ENCODE measurements at places on chromosomes 1 and 21.

DNA sequence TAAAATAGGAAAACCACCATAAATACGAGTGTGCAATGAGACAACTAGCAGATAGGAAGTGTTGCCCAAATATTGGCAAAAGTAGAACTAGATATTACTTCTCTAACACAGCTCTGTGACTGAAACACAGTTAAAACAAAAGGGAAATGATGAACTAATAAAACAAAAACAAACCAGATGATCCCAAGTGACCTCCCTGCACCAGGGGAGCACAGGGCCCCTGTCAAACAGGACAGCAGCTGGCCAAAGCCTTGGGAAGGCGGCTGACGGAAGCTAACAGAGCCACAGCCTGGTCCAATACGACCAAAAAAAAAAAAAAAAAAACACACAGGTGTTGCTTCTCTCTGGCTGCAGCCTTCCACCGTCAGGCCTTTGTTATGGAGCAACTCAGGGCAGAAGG lies 17.8 kb downstream of the ZBTB17 start:
- DNase-seq: no peak

- DNase-seq: no peak
These were observed 656.4 kb downstream of the LTN1 start for GRCh38 chr21:28336314-28336713.

DNA sequence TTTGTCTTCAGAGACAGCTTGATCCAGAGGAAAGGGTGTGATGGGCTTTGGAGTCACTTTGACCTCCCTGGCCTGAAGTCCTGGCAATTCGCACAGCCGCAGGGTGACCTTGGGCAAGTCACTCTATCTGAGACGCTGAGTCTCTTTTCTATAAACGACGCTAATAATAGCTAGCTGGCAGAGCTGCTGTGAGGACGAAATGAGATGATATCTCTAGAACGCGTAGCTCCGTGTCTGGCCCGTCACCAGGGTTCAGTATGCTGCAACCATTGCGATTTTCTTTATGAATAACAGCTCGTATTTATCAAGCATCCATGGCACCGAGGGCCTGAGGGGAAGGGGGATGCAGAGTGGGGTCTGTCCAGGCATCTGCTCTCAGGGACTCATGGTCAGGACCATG lies 58.7 kb downstream of the IGSF21 start:
- no peak for DNase-seq

- no peak for DNase-seq
These were observed 13.8 kb downstream of the TRIM46 start for GRCh38 chr1:155187456-155187891.

DNA sequence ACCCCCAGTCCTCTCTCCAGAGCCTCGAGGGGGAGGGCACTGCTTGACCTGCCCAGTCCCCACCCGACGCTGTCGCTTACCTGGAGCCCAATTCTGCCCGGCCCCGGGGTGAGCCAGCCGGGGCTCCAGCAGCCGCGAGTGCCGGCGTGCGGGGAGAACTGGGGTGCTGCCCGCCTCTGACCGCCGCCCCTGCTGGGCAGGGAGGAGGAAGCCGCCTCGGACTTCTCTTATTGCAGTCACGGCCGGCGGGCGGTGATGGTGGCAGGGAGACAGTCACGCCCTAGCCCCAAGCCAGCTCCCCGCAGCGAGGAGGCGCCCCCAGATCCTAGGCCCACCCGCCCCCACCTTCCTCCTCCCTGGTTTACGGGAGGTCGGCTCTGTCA lies at the start of gene FGR:
TSS of gene FGR (minus strand) at position 201 of the 383 bp plus-strand sequence. CDS start 11,269 bp downstream, outside the sequence.
- DNase-seq: no peak

DNA sequence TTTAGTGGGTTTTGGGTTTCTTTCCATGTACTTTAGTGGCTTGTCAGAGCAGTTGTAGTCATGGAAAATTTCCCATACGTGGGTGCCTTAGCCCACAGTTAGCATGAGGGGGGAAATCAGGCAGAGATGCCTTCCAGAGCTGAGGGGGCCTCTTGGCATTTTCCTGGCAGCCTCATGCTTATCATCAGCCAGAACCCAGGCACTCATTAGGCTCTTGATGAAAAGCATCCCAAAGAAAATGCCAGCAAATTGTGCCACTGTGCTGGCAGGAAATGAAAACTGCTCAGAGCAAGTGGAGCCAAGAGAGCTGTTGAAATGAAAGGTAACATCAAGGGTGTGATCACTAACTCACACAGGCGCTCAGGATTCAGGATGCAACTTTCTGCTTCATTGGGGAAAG lies 128.0 kb downstream of the TNNI3K start:
- no peak for DNase-seq

- no peak for DNase-seq
These were observed 2.6 kb upstream of the GNG5 start for GRCh38 chr1:84509029-84509428.

DNA sequence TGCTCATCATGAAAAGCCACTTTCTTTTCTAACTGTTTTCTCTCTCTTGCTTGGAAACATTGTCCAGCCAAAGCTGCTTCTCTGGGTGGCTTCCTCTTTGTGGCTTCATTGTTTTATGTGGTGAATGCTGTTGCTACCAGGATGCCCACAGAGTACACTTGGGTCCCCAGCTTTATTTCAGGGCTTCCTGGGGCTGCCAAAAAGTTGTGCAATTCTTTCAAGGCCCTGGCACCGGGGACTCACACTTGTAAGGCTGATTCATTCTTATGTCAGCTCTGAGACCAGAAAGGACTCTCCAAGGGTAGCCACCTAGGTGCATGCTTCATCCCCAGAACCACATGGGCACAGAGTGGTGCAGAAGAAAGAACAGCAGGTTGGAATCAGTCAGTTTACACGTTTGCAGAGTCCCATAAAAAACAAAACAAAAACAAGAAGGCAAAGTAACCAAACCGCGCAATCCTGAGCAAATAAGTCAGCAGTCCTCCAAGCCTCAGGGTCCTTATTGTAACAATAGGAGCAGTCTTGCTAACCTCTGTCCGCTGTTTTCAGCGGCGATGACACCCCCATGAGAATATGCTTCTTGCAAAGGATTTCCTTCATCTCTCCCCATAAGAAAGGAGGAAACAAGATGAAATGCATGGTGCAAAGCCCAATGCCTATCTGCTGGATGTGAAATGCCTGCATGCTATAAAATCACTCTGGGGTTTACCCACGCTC lies 89.9 kb upstream of the SSX2IP start:
- no peak for DNase-seq

- DNase-seq: no peak
These were observed 171.6 kb downstream of the S1PR1 start for GRCh38 chr1:101408212-101409042.

GRCh38 chr21:36171336-36171735 lies 14.7 kb downstream of the DOP1B start:
- no peak for DNase-seq

DNA sequence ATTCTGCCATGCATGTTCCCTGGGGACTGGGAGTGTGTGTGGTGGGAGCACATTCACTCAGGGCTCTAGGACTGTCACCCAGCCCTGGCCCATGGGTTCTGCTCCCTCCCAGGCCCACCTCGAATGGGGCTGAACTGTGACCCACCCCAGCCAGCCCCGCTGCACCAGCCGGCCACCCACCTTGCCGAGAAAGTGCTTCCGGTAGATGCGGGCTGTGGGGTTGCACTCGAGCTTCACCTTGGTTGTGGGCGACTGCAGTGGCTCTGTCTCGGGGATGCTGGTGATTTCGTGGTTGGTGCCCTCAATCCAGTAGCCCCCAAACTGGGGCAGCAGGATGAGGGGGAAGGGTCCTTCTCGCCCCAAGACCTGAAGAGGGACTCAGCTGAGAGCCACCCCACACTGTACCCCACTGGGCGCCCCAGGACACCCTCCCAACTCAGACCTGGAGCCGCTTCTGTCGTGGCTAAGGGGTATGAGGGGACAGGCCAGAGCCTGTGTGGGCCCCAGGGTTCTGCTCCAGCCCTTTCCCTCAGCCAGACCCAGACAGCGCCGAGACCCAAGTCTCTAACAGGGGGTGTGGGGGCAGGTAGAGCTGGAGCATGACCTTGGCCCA lies 51.9 kb downstream of the RAP1GAP start:
- no peak for DNase-seq

DNA sequence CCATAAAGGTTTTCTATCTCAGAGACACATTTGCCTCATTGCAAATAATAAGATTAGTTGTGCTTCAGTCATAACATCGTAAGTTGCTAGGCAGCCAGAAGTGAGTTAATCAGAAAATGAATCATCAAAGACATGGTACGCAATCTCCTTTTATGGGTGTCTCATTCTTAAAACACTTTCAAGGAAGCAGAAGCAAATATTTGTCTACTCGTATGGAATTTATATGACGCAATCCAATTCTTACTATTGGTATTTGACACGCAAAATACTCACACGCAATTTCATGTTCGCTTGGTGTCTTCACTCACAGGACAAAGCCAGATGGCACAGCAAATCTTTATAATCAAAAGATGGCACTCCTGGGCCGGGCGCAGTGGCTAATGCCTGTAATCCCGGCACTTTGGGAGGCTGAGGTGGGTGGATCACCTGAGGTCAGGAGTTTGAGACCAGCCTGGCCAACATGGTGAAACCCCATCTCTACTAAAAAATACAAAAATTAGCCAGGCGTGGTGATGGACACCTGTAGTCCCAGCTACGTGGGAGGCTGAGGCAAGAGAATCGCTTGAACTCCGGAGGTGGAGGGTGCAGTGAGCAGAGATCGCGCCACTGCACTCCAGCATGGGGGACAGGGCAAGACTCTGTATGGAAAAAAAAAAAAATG lies 56.4 kb downstream of the HLCS start:
- DNase-seq: no peak

GRCh38 chr1:8815582-8816151 lies 1.8 kb downstream of the RERE start:
- no peak for DNase-seq

- no peak for DNase-seq
These were observed 42.6 kb upstream of the LBR start for GRCh38 chr1:225470211-225471108.

- DNase-seq: no peak
These were observed 108.9 kb downstream of the CDC7 start for GRCh38 chr1:91609551-91609950.

DNA sequence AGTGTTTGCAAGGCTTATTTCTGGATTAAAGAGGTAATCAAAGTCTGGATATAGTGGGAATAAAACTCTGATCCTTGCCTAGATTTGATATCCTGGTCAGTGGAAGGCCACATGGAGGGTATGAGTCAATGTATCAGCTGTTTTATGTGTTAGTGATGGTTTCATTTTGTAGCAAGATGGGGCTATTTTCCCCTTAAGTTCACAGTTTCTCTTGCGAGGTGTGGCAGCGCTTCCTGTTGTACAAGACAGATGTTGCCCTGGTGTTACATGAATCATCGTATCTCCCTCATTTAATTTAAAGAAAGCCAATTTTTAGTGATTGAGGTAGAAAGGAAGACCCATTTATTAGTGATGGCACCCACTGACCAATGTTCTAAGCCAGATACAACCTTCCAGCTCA lies 220.2 kb downstream of the DUSP10 start:
- DNase-seq: no peak

DNA sequence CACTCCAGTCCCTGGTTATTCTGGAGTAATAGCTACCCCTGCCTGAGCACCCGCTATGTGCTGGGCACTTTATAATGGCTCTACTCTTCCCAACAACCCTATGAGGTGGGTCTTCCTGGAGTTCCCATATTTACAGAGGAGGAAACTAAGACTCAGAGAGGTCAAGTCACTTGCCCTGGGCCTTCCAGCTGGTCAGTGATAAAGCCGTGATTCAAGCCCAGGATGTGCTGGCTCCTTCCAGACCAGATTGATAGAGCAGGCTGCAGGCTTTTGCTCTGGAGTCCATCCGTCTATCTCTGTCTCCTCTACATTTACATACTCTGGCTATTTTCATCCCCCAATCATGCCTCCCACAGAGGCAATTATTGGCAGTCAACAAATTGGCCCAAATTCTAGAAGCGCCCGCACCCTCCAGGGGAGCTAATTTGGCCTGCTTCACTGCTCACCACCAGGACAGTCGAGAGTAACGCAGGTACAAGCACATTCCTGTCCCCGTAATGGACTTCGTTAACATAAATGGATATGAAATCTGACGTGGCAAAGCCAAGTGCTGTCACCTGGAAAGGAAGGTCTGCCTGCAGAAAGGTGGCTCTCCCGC lies 39.8 kb upstream of the SELENON start:
- DNase-seq: no peak

DNA sequence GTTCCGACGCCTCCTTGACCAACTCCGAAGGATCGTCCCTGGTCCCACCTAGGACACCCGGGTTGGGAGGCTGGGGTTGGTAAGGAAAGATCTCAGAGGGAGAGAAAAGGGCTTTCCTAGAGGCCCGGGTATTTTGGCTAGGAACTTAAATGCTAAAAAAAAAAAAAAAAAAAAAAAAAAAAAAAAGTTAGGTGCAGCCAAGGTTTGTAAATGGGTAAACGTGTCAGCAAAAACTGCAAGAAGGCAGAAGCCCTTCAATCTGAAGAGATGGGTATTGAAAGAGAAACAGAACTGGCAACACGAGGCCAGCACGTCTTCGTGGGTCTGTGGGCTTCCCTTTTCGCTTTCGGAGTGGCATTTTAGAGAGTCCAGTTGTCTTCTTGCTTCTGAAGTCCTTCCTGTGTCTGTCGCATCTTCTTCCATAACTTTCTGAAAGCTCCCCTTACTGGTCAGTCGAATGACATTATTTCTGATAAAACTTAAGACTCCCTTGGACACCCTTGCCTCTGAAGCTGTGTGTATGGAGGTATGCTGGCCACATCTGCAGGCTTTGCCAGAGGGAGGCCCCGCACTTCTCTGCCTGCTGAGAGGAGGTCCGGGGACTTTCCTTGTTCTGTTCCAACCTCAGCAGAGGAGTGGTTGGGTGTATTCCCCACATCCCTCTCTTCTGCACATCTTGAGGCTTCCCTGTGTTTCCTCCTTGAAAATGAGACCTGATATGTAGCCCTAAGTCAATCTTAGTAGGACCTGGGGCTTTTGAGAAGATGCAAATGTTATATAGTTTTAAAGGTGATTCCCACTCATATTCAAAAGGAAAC lies 745 bp downstream of the RCSD1 start:
- DNase-seq: no peak

GRCh38 chr1:152413909-152414308 lies at the start of gene CRNN:
CRNN (minus strand) TSS chr1:152414263; CDS start chr1:152412233, 2,030 bp downstream.
- DNase-seq: no peak

DNA sequence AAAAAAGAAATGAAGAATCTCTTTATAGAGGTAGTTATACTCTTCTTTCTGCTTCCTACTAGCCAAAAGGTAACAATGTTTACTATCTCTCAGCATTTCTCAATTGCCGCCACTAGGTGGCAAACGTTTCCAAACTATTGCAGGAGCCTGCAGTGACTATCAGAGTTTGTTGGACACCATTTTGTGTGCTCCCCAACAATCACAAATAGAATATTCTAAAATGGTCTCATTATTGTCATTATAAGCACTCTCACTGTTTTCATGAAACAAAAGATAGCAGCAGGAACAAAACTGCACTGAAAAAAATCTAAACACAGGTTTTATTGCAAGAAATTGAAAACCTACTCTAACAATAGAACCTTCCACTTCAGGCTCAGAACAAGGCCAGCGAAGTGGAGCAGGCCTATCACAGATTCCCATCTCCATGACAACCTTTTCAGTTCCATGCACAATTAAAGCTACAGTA lies 83.9 kb upstream of the PLPPR4 start:
- DNase-seq: peak; percentile 10

DNA sequence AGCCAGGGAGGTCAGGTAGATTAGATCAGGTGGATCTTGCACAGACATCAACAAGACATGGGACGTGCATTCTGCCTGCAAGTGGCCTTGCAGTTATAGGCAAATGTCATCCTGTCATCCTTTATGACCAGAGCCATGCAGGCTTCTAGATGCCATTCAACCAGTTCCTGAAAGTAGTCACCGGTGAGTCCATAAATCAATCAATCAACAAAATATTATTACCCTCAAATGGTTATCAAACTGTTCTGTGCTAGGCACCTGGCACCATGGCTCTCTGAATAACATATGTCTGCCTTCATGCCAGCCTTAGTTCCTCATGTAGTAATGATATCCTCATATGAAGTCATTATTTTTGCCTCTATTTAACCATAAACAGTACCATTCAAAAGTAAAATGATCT lies 146.9 kb downstream of the TOMM20 start:
- DNase-seq: no peak
